ENCODE measurements at places on chromosomes 12 and 14.
A peak's percentile ranks its signal among the peaks of the same experiment; 100 is the strongest.

DNA sequence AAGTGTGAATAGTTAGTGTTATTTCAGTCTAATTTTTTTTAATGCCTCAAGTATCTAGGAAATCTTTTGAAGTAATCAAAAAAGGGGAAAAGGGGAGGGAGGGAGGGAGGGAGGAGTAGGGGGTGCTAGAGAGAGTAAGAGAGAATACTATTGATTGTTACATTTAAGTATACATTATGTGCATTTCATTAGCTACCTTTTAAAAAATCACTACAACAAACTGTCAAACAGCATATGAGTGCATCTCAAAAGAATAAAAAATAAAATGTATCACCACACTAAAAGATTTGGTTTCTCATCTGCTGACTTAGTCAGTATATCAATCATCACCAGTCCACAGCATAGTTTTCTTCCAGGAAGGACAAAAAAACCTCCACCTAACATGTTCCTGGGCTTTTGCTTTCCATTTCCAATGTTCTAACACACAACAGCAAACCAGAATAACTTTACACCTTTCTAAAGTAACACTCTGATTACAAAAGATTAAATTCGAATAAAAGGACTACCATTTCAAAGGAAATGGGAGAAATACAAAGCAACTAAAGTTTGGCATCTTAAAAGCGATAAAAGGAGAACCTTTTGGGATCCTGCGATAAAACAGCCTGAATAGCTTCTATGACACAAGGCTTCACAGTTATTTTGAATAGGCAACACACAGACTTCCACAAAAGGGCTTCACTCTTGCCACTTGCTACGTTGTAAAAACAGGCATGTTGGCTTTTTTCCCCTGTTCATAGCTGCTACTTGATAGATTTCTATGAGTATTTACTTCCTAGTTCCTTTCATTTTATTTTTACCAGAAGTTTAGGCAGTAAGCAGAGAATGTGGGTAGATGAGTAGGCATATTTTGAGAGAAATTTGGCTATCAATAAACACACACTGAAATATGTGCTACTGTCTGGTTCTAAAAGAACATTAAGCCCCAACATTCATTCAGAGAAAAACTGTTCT, 160.9 kb downstream of the EPS8 start:
- no peak for DNase-seq

DNA sequence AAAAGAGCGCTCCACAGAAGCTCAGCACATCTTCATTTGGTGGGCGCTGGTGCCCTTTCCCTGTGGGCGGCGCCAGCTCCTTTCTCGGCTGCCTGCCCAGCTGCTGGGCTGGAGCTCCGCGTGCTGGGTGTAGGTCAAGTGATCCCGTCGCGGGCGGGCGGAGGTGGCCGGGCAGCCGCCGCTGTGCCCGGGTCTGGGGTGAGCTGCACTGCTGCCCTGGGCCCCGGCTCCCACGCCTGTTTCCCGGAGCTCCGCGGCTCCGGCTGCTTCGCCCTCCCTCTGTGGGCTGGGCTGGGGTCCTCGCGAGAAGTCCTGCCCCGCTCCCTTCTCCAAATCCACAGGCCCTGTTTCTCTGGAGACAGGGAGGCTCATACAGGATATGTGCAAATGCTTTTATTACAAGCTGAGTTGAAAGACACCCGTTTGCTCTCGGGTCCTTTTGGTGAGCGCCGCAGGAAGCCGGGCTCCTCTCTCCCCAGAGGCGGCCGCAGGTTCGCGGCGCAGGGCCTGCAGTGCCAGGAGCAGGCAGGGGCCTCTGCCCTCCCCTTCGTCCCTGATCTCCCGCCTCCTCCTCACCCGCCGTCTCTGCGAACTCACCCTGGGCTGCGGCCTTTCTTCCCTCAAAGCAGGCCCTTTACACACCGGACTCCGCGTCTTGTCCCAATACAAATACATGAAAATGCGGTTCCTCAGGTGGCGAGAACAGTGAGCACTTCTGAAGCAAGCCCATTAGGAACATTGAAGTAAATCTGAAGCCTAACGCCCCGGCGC, 67.8 kb upstream of the CAPRIN2 start:
- peak; percentile 69 for DNase-seq

- DNase-seq, result no peak
Observed at GRCh38 chr12:104585448-104586055, 128.8 kb downstream of the CHST11 start.

- DNase-seq, result no peak
Observed at GRCh38 chr12:22282283-22282682, 52.2 kb downstream of the ST8SIA1 start.

GRCh38 chr14:104893435-104894207, 28.6 kb downstream of the CEP170B start:
- DNase-seq, result peak; percentile 65

GRCh38 chr12:102462386-102462785, 18.0 kb downstream of the IGF1 start:
- DNase-seq, result no peak

GRCh38 chr12:72270246-72270645, 1.9 kb upstream of the TRHDE start:
- no peak for DNase-seq

DNA sequence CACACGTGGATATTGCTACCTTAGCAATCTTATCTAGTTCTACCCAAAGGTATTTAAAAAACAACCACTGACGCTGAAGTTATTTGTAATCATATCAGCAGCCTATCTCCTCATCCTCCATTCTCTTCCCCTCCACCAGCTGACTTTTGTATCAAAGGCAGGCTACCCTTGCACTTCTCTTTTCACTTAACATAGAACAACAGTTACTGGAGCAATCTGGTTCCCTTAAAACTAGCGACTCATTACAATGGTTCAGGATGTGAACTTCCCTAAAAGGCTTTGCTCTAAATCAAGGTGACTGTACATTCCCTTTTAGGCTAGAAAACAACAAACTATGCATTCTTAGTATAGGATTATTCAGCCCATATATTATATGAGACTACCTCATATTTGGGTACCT, 404.7 kb downstream of the APAF1 start:
- no peak for DNase-seq
